ENCODE measurements at places on chromosomes 16 and 17.

- DNase-seq: peak; percentile 8
Observed at GRCh38 chr16:73794994-73795393, 501.6 kb upstream of the PSMD7 start.

DNA sequence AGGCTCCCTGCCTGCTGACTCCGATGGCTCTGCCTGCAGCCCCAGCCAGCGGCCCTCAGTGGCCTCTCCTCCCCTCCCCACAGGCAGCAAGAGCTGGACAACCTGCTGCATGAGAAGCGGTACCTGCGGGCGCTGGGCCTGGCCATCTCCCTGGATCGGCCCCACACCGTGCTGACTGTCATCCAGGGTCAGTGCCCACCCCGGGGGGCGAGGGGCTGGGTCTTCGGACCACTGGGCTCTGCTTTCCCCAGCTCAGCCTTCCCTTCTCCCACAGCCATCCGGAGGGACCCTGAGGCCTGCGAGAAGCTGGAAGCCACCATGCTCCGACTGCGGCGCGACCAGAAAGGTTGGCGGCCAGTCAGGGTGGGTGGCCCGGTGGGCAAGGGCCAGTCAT, 3.4 kb downstream of the NOXO1 start:
- no peak for DNase-seq

DNA sequence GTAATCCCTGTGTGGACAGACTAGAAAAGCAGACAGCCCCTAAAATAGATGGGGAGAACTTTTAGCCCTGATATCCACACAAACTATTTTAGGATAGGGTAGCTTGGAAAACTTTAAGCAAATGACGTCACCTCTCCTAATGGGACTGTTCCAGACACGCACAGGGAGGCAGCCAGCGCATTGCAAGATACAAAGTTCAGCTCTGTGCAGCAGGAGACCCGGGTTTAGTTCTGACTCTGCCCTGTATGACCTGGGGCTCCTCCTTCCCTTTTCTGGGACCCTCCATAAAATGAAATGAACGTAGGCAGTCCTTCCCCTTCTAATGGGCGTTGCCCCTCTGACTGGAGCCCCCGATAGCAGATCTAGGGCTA, 6.3 kb downstream of the ZNF689 start:
- DNase-seq: no peak

- DNase-seq: no peak
Observed at GRCh38 chr16:9868606-9869149, 313.6 kb downstream of the GRIN2A start.

- no peak for DNase-seq
Observed at GRCh38 chr17:77332034-77332971, 191.5 kb downstream of the SEC14L1 start.

Measured in NCI-H524 treated with DMSO at 0.1 percent for 48 hours (cell line).